ENCODE measurements at places on chromosomes 12 and 14.
A peak's percentile ranks its signal among the peaks of the same experiment; 100 is the strongest.

DNA sequence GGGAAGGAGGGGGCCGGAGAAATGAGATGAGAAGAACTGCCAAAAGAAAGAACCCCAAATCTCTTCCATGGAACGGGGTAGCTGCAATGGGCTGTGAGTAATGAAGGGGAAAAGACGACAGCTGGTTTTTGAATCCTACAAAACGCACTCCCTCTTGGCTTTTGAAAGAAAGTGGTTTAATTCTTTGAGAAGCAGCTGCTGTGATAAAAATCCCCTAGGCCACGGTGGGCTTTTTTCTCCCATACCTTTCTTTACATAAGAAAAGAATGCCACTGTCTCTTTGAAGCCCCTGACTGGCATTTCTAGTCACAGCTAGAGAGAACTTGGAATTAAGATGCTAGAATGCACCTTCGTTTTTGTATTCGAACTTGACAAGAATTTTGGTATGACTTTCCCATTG is 486.1 kb downstream of the GLT1D1 start:
- no peaks in the 10 kb centered on the region for H3K4me1 ChIP-seq
- H3K27ac ChIP-seq, result no peak overlapping the region
- no peaks in the 10 kb centered on the region for H3K36me3 ChIP-seq
- no peaks in the 10 kb centered on the region for H3K27me3 ChIP-seq
- no peak for DNase-seq
- no peak overlapping the region for H3K4me3 ChIP-seq

DNA sequence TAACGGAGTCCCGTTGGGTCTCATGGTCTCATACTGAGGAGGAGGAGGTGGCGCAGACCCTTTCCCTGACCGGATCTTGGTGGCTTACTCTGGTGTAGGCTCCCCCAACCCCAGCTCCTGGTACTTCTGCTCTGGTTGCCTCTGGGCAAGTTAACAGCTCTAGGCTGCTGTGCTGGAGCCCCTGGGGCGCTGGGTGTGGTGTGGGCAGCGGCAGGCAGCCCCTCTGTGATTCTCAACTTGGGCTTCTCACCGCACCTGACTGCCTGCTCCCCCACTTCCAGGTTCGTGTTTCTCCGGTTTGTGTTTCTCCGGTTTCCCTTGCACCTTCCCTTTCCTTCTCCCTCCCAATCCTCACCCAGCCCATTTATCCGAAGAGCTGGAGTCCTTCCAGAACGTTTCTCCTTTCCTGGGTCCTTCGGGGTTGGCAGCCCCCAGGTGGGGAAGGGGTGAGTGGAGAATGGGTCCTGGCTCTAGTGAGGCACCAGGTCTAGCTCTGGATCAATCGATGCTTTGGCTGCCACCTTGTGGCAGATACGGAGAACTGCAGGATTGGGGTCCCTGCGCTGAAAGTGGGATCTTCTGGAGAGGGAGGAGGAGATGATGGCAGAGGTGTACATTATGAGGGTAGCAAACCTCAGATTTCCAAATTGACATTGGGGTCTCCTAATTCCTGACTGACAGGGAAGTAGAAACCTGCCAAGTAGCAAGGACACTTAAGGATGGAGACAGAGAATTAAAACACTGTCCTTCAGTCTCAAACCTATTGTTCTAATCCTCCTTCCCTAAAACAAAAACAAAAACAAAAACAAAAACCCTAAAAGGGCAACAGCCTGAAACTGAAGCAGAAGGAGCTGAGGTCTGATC is 8.3 kb downstream of the CISTR start:
- no peak for DNase-seq
- peaks cover 47% of the 10 kb centered on the region for H3K27me3 ChIP-seq
- no peak overlapping the region for H3K27ac ChIP-seq

- DNase-seq, result no peak
- H3K4me3 ChIP-seq, result no peak overlapping the region
- H3K36me3 ChIP-seq, result no peaks in the 10 kb centered on the region
- no peaks in the 10 kb centered on the region for H3K27me3 ChIP-seq
- H3K4me1 ChIP-seq, result no peaks in the 10 kb centered on the region
- H3K27ac ChIP-seq, result no peak overlapping the region
These were observed 18.0 kb upstream of the GUCY2C start for GRCh38 chr12:14714437-14714836.

DNA sequence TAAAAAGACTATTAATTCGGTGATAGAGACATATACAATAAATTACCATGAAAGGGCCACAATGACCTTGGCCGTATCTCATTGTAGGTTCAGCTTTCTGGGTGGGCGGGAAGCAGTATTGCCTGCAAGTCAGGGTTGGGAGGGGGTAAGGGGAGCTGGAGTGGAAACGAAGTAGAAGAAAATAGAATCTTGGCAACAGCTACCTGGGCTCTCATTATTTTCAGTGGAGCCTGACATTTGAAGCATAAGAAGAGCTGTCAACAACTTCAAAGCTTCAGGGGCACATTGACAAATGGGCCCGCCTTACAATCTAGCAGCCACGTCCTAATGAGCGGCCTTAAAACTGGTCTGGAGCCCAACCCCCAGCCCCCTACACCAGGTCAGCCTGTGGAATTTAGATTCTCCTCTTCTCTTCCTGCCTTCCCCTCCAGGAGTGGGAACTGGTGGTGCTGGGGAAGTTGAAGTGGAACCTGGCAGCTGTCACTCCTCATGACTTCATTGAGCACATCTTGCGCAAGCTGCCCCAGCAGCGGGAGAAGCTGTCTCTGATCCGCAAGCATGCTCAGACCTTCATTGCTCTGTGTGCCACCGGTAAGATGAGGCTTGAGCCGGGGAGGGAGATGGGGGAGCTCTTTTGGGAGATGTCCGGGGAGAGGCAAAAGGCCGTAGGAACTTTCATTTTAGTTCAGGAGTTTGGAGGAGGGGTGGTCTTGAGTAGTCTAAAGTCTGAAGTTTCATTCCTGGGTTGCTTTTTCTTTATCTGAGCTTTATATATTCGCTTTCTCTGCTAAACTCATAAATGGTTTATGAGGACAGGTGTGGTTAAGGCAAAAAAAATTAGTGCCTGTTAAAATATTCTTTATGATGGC is 5.0 kb downstream of the CCND2 start:
- no peak for DNase-seq
- peaks cover 20% of the 10 kb centered on the region for H3K27me3 ChIP-seq
- peaks cover 74% of the 10 kb centered on the region for H3K4me1 ChIP-seq
- H3K27ac ChIP-seq, result no peak overlapping the region
- peaks cover 37% of the 10 kb centered on the region for H3K36me3 ChIP-seq

DNA sequence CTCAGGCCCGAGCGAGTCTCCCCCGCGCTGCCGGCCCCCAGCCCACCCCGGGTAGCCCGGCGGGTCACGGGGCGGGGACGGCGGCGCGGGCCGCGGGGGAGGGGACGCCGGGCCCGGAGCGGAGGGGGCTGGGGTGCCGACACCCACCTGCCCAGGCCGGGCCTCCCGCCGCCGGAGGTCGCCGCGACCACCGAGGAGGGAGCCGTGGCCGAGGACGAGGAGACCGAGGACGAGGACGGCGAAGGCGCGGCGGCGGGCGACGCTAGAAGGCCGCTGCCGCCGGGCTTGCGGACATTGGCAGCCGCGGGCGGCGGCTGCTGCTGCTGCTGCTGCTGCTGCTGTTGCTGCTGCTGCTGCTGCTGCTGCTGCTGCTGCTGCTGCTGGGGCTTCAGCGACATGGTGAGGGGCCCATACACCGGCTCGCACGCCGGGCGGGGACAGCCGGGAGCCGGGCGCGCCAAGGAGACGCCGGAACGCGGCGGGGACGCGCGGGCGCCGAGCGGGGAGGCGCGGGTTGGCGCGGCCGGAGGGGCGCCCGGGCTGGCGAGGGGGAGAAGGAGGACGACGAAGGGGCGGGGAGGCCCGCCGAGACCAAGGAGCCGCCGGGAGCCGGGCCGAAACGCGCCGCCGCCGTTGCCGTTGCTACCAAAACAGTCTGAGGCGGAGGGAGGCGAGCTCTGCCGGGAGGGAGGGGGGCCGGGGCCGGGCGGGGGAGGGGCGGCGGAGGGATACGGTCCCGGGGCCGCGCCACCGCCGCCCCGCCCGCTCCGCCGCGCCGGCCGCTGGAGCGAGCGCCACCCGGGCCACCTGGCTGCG is at the start of gene ATXN2:
Gene ATXN2 (minus strand): TSS at position 679 of the 816 bp plus-strand sequence. CDS start 281 bp downstream, at position 398.
- peak within 1 kb of the TSS; percentile 84 for H3K4me3 ChIP-seq
- DNase-seq, result no peak
- no peaks in the 10 kb centered on the region for H3K36me3 ChIP-seq
- peak within 1 kb of the TSS; percentile 88 for H3K27ac ChIP-seq
- no peaks in the 10 kb centered on the region for H3K27me3 ChIP-seq
